ENCODE measurements at places on chromosomes 3 and 15.
A peak's percentile ranks its signal among the peaks of the same experiment; 100 is the strongest.

- DNase-seq, result no peak
These were observed 37.1 kb upstream of the SLC41A3 start for GRCh38 chr3:126121074-126121473.

- peak; percentile 21 for DNase-seq
These were observed at the start of gene GJD2 for GRCh38 chr15:34754674-34755418. GJD2 (minus strand) TSS chr15:34754998; CDS start chr15:34754488, 510 bp downstream.

DNA sequence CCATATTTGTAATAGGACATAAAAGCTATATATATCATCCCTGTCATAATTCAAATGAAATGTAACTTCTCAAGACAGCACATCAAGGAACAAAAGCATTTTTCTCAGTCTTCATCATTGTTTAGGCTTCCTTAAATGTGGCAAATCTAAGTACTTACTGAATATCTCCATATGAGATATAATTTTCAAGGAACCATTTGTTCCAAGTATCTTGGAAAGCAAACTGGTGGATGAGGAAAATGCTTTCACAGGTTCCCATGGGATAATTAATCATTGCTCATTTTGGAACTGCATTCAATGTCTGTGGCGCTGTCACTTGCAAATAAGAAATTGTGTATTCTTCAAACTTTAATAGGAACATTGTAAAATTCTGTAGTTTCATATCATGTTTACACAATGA, 52.6 kb upstream of the ZNF385D start:
- DNase-seq, result no peak

- DNase-seq, result no peak
These were observed 149.0 kb downstream of the GSK3B start for GRCh38 chr3:119945291-119945690.

- DNase-seq, result no peak
These were observed 54.2 kb downstream of the MEIS2 start for GRCh38 chr15:37045859-37046740.

- DNase-seq, result no peak
These were observed 166.6 kb upstream of the PDZRN3 start for GRCh38 chr3:73791356-73791755.

DNA sequence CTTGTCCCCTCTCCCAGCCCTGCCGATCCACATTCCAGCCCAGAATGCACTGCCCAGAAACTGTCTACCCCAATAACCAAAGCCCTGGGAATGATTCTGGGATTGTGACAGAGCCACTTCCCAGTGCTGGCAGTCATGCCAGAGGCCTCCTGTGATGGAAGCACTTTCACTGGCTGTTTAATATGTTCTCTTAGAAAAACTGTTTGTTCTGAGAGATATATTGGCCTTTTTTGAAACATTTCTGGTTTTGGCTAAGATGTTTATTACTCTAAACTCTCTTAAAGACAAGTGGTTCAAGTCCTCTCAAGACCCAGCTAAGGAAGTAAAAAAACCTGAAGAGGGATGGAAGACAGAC, 74.0 kb upstream of the HACD2 start:
- no peak for DNase-seq

- DNase-seq, result no peak
These were observed 17.3 kb downstream of the B3GNT5 start for GRCh38 chr3:183270344-183270743.

DNA sequence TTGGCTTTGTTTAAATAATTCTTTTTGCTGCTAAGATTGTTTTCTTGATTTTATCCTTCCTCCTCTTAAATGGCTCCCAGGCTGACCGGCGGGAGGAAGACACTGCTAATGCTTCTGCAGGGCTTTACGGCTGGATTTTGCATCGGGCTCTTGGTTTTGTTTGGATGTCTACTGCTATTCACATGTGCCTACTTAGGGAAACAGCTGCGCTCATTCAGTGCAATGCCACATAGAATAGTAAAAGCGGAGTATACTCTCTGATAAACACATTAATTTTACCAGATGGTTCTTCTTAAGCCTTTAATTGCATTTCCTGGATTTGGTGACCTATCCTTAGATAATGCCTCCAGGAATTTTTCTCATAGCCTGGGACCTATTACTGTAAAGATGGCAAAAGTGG, 146.6 kb downstream of the THSD4 start:
- DNase-seq, result no peak

GRCh38 chr3:187942658-187943241, 197.5 kb upstream of the BCL6 start:
- DNase-seq, result no peak

DNA sequence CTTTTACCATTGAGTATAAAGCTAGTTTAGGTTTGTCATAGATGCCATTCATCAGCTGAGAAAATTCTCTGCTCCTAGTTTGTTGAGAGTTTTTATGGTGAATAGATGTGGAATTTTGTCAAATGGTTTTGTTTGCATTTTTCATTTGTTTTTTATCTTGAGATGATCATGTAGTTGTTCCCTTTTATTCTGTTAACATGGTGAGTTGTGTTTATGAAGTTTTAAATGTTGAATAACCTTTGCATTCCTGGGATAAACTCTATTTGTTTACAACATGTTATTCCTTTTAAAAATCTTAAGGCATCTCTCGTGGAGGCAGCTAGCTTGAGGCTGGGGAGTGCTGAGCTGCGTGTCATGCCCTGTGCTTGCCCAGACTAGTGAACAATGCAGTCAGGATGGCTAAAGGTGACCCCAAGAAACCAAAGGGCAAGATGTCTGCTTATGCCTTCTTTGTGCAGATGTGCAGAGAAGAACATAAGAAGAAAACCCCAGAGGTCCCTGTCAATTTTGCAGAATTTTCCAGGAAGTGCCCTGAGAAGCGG, 48.5 kb downstream of the ANAPC13 start:
- DNase-seq, result no peak

GRCh38 chr15:72887376-72887775, 103.8 kb upstream of the ADPGK start:
- no peak for DNase-seq

GRCh38 chr3:73516631-73517030, 108.1 kb downstream of the PDZRN3 start:
- DNase-seq, result no peak

Data from urothelium cell line (cell line).